ENCODE measurements at places on chromosomes 3 and 15.

DNA sequence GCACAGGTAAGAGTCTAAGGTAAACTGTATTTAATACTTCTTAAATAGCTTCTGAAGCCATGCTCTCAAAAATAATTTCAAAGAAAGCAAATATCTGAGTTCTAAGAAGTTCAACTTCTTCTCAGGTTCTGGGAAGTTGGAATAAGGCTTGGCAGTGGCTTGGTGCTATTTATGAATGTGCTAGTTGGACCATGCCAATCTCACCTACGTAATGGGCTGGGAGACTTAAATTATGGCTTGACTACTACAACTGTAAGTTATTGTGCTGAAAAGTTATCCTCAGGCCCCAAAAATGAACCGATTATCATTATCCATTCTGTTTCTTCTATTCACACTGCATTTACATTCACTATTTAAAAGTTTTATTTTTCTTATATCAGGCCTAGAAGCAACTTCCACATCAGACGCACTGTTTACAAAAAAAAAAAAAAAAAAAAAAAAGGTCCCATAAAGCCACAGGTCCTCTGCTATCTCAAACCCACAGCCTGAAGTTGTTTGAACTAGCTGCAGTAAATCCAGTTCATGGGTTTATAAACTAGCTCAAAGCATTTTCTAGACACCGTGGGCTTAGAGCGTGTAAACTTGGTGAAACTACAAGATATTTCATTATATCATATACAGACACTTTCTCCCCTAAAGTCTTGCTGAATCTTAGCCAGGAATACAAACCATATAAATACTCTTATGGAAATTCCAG is 3.4 kb downstream of the LRIG1 start:
- DNase-seq, result no peak

GRCh38 chr3:108073764-108074431 is 16.9 kb downstream of the CD47 start:
- DNase-seq, result no peak

DNA sequence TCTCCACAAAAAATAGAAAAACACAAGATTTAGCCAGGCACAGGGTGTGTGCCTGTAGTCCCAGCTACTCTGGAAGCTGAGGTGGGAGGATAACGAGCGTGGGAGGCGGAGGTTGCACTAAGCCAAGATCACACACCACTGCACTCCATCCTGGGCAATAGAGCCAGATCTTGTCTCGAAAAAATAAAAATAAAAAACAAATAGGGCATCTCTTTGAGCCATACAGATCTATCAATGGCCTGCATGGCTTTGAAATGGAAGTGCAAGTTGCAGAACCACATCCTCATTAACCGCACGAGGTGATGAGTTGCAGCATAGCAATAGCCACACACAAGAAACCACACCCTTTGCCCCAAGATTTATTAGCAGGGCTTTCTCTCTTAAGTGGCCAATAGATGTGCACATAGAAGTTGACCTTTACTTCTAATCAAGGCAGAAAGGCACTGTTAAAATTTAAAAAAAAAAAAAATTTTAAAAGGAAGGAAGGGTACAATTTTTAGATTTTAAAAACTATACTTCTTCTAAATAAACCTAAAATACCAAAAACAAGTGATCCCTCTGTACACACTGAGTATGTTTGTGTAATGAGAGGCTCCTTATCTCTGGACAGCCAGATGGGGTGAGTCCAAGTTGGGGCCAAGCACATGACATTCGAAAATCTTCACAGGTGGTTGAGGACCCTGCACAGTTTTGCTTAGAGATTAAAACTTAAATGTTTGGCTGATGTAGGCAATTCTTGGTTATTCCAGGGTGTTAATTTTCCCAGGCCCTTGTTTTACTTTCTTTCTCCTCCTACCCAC is 53.4 kb downstream of the FILIP1L start:
- DNase-seq, result no peak

GRCh38 chr3:462851-463250 is 266.3 kb downstream of the CHL1 start:
- DNase-seq, result no peak

DNA sequence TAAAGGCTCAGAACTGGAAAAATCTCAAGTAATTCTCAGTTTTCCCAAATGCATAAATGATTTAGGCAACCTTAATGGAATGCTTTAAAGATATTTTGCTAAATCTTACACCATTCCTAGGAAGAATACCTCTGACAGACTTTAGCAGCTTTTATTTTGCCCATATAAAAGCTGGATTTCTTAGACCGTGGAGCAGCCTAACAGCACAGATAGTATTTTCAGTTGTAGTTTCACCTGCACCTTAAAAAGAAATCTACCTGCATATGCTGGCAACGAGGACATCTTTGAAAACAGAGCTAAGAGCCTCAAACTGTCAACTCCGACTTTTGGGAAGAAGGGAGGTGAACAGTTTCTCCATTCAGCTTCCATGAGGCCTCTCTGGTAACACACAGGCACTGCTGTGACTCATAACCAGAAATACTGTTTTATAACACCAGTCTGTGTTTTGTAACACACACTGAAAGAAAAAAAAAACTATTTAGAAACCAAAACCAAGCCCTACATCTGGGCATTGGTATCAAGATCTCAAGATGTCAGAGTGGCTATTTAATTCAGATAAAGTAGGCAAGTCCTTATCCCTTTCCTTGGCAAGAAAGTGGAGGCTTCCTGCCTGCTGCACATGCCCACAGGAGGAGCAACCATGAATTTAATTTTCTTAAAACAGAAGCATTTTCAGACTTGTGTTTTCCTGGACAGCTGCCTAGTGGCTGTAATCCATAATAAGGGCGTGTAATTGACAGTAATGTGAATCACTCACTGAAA is 181.5 kb upstream of the ICE2 start:
- no peak for DNase-seq

DNA sequence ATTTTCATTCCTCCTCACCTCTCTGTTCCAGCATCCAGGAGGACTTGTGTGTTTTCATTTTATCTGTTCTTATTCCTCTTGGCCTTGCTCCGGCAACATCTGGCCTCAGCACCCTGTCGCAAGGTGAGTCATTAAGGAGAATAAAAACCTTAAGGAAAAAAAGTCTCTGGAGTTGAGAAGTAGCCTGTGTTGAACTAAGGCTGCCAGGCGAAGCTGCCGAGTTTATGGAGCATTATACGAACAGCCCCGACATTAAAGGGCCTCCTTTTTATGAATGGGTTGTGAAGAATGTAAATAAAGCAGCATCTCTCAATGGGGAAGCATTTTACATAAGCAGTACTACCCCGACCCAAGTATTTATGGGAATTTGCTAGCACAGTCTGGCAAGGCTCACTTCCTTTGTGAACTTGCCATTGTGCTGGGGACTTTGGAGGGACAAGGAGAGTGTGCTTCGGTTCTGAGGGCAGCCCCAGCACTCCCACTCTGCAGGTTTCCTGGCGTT is 4.7 kb downstream of the BAHD1 start:
- DNase-seq, result no peak

GRCh38 chr3:193968380-193968974 is 167.5 kb upstream of the HES1 start:
- no peak for DNase-seq

All from activated CD8-positive, alpha-beta memory T cell treated with anti-CD3 and anti-CD28 coated beads for 1 hour (primary cell).